ENCODE measurements at places on chromosomes 5 and 9. TPM values are rescaled to one million over a fixed set of nuclear protein-coding genes. Genes with fewer than 3 reads are reported as not detected.

The TNC gene
- 106 TPM for total RNA-seq

- no peak for DNase-seq
These were observed 45.7 kb downstream of the SCAMP1 start for GRCh38 chr5:78405829-78406750.

The CDKN2A gene
- not detected for total RNA-seq

- peak; percentile 87 for DNase-seq
These were observed 58.7 kb downstream of the RXRA start for GRCh38 chr9:134384811-134385479.

All from SK-MEL-5 (cell line).